ENCODE measurements at places on chromosomes 3 and 15. TPM values are rescaled to one million over a fixed set of nuclear protein-coding genes. Genes with fewer than 3 reads are reported as not detected.

The STAB1 gene
- 149 TPM for total RNA-seq

DNA sequence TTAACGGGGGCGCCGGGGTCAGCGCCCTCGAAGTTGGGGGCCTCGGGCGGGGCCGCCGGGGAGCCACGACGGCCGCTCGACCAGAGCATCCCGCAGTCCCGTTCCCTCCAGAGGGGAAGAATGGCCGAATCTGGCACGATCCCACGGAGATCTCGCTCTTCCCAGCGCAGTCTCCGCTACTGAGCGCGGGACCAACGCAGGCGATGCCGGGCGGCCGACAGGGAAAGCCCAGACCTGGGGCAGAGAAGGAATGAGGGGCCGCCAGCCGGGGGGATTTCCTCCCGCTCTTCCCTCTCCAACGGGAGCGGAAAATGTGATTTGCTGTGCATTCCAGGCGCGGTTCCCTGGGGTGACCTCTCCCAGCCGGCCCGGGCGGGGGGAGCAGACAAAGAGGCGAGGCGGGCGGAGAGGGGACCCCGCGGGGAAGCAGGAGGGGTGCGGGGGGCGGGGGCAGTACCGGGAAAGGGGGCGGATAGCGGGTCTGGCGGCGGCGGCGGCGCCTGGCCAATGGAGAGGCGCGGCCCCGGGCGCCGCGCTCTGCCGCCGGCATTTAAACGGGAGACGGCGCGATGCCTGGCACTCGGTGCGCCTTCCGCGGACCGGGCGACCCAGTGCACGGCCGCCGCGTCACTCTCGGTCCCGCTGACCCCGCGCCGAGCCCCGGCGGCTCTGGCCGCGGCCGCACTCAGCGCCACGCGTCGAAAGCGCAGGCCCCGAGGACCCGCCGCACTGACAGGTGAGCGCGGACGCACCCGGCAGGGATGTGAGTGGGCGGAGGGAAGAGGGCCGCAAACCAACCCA lies at the start of gene GREM1:
Gene GREM1 (plus strand): TSS at position 579 of the 801 bp plus-strand sequence. CDS start 12,687 bp downstream, outside the sequence.
- peak within 1 kb of the TSS; percentile 61 for H3K27ac ChIP-seq
- peak within 1 kb of the TSS; percentile 49 for H3K4me3 ChIP-seq
- no peaks in the 10 kb centered on the region for H3K36me3 ChIP-seq
- H3K4me1 ChIP-seq: peaks cover 9% of the 10 kb centered on the region
- H3K27me3 ChIP-seq: peaks cover 3% of the 10 kb centered on the region

GRCh38 chr15:57694279-57694678 lies 12.2 kb upstream of the POLR2M start:
- H3K27me3 ChIP-seq: no peaks in the 10 kb centered on the region
- no peaks in the 10 kb centered on the region for H3K36me3 ChIP-seq
- no peak overlapping the region for H3K4me3 ChIP-seq
- no peaks in the 10 kb centered on the region for H3K4me1 ChIP-seq
- DNase-seq: no peak

DNA sequence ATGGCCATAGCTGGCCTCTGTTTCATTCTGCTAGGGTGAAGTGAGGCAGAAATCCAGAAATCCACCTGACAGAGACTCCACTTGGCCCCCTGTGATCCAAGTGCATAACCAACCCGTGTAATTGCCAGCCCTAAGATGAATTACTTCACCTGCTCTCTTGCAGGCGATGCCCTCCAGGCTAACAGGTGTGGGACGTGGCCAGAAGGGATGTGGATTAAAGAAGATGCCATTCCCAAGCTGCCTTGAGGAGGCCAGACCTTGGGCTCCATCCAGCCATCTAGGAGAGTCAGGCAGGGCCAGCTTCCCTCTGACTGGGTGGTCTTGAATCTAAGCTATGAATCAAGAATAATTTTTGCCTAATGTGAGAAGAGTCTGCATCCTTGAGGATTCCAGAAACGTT lies 154.5 kb upstream of the BNIP2 start:
- H3K27me3 ChIP-seq: no peaks in the 10 kb centered on the region
- H3K27ac ChIP-seq: no peak overlapping the region
- no peak overlapping the region for H3K4me3 ChIP-seq

DNA sequence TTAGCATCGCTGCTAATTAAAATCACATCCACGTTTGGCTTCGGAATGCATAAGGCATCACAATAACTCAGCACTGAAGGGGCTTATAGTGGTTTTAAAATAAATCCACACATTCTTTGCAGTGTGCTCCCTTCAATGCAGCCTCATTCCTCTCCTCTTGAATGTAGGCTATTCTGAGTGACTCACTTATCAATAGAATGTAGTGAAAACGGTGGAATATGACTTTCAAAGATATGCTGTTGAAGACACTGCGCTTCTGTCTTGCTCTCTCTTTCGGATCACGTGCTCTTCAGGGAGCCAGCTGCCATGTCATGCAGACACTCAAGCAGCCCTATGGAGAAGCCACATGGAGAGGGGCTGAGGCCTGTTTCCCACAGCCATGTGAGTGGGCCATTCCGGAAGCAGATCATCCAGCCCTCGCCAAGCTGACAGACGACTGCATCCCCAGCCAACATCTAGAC lies 87.4 kb downstream of the CRYGS start:
- no peak for DNase-seq
- no peaks in the 10 kb centered on the region for H3K4me1 ChIP-seq
- no peak overlapping the region for H3K27ac ChIP-seq
- no peaks in the 10 kb centered on the region for H3K36me3 ChIP-seq

DNA sequence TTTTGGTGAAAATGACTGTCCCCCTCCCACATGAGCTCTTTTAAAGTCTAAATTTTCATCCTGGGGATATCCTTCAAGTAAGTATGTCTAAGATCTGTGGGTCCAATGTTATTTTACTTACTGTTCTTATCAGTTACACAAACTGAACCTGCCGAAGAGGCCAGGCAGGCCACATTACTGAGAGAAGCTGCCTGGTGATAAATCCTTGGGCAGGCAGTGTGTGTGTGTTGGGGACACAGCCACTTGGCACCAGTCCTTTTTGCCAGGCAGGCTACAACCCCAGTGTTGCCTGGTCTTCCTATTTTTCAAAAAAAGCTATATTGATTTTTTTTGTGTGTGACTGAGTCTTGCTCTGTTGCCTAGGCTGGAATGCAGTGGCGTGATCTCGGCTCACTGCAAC lies 50.6 kb upstream of the RASA2 start:
- no peaks in the 10 kb centered on the region for H3K36me3 ChIP-seq
- H3K27ac ChIP-seq: peak overlapping the region; percentile 14
- DNase-seq: no peak
- H3K27me3 ChIP-seq: no peaks in the 10 kb centered on the region

DNA sequence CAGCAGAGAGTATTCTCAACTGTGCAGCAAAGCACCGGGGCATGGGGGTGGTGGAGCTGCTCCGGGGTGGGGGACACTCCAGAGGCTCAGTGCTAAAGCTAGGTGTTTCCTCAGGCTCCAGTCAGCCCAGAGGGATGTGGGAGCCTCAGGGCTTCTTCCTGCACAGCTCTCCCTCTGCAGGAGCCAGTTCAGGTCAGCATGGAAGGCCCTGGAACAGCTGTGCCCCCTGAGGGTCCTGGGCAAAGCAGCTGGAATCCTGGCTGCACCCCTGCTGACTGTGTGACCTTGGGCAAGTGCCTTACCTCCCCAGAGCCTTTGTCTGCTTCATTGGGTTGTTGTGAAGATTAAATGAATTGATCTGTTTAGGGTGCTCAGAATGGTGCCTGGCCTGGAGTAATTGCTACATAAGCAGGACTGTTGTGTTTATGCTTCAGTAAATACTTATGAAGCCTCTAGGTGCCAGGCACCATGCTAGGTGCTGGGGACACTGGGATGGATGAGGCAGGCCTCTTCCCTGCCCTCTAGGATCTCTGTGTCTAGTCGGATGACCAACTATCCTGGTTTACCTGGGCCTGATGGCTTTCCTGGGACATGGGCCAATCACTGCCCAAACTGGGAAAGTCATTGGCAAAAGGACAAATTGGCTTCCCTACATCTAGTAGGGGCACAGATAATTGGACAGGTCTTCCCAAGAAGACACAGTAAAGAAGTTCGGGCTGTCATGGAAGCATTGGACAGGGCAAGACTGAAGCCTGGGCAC lies 64.2 kb upstream of the LCTL start:
- no peaks in the 10 kb centered on the region for H3K27me3 ChIP-seq
- H3K4me1 ChIP-seq: no peaks in the 10 kb centered on the region
- no peak overlapping the region for H3K27ac ChIP-seq
- no peaks in the 10 kb centered on the region for H3K36me3 ChIP-seq
- DNase-seq: no peak

DNA sequence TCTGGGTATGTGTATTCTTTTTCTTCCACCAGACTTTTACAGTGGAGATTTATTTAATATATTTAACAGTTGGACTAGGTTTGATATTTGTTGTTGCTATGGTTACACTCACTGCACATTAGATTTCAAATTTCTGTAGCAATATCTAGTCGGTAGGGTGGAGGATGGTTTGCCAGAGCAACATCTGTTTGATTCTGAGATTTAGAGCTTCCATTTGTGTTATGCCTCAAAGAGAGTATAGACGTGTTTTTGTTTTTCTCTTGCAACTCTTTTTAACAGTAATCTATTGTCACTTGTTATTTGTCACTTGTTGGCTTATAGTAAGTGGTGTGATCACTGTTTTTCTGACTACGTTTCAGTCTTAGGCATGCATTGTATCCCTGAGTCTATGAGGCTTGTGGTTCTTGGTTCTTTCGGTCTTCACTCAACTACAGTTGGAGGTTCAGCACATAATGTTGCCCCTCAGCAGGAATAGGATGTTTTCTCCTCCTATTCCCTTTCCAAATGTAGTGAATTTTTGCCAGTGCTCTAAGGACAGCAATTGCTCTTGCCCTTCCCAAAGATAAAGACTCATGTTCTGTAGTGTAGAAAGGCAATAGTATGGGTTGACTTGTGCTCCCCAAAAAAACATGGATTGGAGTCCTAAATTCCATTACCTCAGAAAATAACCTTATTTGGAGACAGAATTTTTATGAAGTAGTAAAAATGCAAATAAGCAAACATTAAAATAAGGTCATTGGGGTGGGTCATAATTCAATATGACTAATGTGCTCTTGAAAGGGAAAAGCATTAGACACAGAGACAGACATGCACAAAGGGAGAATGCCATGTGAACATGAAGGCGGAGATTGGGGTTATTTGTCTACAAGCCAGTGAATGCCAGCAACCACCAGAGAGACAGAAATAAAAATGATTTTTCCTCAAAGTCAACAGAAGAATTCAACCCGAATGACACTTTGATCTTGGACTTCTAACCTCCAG lies 692.1 kb downstream of the DIPK2A start:
- no peak for DNase-seq
- H3K27ac ChIP-seq: no peak overlapping the region
- no peaks in the 10 kb centered on the region for H3K4me1 ChIP-seq
- H3K36me3 ChIP-seq: no peaks in the 10 kb centered on the region

DNA sequence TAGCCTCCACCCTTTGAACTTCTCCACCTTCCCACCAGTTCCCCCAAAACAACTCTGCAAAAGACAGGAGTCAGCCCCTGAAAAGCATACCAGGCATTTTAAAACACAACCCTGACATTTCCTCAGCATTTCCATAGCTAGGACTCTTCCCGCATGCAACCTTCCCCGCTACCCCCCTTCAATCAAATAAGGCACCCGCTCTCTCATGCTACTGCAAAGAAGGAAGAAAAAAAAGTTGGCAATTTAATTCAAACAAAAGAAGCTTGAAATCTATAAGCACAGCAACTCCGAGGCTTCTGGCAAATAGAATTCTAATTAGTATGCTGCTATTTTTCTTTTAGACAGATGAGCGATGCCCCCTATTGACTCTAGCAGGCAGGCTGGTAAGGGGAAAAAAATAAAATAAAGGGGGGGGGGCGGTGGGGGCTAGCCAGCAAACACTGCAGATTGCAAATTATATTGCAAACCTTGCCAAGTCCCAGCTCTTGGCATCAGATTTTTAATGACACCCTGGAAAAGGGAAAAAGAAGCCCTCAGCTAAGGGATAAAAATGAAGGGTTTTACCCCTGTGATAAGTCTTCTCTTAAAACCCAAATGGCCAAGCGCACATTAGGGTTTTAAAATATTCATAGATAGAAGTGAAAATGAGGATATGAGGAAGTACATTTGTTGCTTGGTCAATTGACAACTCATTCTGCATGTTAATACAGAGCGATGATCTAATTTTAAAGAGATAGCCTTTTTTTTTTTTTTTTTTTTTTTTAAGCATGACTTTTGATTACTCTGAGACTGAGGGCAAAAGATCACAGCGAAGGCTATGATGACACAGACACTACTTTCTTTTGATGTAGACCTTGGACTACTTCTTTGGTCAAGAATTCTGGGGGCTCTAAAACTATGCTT lies 255.2 kb downstream of the NR2F2 start:
- H3K27me3 ChIP-seq: peaks cover 11% of the 10 kb centered on the region
- H3K27ac ChIP-seq: no peak overlapping the region
- no peak for DNase-seq
- no peak overlapping the region for H3K4me3 ChIP-seq

The CA12 gene
- total RNA-seq: 61.9 TPM

DNA sequence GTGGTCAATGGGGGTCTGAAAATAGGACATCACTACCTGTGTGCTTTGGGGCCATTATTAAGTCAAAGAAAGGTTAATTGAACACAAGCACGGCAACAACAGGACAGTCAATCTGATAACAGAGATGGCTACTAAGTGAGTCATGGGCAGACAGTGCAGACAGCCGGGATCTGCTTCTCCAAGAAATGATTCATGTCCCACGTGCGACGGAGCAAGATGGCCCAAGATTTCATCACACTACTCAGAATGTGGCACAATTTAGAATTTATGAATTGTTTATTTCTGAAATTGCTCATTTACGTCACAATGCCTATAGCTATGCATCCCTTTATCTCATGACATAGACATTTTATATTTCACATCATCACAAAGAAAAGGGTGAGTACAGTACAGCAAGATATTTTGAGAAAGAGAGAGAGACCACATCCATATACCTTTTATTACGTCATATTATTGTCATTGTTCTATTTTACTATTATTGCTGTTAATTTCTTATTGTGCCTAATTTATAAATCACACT lies 770.6 kb upstream of the NR2F2 start:
- H3K36me3 ChIP-seq: no peaks in the 10 kb centered on the region
- H3K4me3 ChIP-seq: no peak overlapping the region
- H3K27ac ChIP-seq: no peak overlapping the region
- no peak for DNase-seq

The LPP gene
- total RNA-seq: 135 TPM

DNA sequence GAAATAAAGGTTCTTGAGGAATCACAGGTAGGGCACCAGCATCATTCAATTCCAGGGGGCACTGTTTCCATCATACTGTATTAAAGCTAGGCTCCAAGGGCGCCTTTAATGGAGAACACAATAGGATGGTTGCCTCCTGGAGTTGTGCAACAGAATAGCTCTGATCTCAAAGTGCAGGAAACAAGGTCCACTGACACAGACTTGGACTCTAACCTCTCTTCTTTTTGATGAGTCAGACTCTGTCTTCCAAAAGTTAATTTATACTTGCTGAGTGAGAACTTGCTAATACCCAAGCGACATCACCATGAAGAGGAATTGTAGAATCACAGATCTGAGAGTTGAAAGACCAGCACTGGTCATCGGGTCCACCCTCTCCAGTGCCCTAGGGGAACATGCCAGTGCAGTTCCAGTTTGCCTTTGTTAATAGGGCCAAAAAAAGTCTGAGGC lies 94.4 kb upstream of the PHLDB2 start:
- H3K27ac ChIP-seq: peak overlapping the region; percentile 75
- no peaks in the 10 kb centered on the region for H3K4me1 ChIP-seq
- no peak overlapping the region for H3K4me3 ChIP-seq
- H3K36me3 ChIP-seq: no peaks in the 10 kb centered on the region
- no peak for DNase-seq
- H3K27me3 ChIP-seq: no peaks in the 10 kb centered on the region

Measured in breast epithelium (tissue), 4 donors.